ENCODE measurements at places on chromosomes 2 and 18.

DNA sequence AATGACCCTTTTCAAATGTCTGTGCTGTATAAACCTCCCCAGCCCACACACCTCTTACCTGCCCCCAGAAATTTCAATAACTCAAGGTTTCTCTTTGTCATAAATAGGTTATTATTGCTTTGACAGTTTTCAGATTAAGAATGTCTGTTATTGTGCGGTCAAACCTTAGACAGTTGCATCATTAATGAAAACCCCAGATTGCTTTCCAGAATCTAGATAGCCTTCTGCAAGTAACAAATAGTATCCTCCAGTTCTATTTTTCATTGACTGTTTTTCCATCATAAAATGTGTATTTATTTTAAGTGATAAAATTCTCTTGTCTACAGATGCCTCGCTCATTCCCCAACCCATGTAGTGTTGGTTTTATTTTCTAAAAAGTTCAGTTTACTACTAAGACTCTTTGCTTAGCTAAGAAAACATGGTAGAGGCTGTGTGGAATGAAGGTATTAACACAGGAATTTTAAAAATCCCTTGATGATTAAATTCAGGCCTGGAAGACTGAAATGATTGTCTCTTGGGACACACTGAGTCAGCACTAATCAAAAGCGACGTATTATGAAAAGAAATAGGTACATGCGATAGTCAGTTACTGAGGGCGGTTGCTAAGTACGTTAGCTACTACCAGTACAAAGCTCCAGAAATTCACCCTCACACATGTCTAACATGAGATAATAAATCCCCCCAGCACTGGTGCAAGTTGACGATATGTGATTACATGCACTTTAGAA is 38.4 kb upstream of the ITGAV start:
- DNase-seq: no peak

- DNase-seq: no peak
These were observed 162.8 kb downstream of the RBM43 start for GRCh38 chr2:151098841-151099240.

GRCh38 chr2:165067643-165068486 is 112.5 kb upstream of the SLC38A11 start:
- no peak for DNase-seq

DNA sequence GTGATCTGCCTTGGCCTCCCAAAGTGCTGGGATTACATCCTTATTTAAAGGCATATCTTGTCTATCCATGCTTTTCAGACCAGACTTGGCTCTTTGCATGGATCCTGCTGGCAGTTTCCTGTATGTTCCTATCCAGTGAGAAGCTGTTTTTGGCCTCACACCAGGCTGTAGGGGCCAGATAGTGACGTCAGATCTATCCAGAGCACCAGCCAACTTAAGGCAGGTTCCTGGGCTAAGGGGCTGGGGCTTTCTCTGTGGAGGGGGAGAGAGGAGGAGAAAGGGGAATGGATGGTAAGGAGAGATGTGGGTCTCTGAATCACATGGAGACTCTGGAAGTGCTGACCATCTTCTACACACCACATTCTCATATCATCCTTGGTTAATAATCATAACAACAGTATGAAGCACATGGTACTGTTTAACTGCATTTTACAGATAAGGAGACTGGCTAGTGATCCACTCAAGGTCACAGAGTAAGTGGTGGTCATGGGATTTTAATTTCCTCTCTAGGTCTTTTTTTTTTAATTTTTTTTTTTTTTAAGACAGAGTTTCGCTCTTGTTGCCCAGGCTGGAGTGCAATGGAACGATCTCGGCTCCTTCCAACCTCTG is 2.0 kb upstream of the FAM117B start:
- no peak for DNase-seq

DNA sequence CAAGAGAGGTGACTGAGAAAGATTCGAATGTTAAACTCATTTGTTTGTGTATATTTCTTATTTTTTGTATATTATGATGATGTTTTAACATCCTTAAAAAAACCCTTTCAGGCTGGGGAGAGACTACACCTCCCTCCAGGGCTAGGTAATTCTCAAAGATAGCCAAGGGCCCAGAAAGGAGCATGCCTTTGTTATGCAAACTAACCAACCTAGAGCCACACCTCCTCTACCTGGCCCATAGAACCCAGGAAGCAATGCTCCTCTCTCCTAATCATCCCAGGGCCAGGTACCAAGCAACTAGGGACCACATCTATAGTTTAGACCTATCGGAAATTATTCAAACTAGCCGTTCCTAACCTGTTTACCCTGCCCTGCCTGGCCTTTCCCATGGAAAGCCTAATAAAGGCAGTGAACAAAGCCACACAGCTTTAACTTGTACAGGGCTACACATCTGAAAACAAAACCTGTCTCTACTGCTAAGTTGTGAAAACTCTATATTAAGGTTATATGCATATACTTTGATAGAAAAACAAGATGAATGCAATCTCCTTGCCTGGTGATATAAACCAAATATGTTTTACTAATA is 79.7 kb downstream of the COLEC12 start:
- no peak for DNase-seq

DNA sequence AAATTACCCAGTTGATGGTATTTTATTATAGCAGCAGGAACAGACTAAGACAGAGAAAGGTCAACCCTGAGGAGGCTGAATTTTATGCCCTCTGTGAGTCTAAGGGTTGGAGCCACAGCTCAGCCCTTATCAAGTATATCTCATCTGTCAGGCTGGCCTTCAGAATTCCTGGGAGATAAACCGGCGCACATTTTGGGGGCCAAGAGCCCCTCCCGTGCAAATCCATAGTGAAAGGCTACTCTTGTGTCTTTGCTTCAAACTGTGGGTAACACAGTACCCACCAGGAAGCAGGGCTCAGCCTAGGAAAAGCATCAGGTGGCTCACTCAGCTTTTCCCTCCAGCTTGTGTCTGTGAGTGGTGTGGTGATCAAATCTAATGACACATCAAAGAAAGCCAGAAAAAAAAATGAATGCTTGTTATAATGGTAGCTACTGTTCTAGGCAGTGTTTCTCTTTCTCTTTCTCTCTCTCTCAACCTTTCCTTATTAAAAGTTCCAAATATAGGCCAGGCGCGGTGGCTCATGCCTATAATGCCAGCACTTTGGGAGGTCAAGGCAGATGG is 25.0 kb upstream of the ASXL2 start:
- DNase-seq: no peak

- DNase-seq: no peak
These were observed 254.0 kb upstream of the SLC14A2 start for GRCh38 chr18:45361125-45361851.

- no peak for DNase-seq
These were observed 268.8 kb upstream of the TEKT4 start for GRCh38 chr2:94602466-94602865.

- DNase-seq: no peak
These were observed 51.7 kb downstream of the NEB start for GRCh38 chr2:151682459-151683003.
